ENCODE measurements at places on chromosomes 7 and 10.

DNA sequence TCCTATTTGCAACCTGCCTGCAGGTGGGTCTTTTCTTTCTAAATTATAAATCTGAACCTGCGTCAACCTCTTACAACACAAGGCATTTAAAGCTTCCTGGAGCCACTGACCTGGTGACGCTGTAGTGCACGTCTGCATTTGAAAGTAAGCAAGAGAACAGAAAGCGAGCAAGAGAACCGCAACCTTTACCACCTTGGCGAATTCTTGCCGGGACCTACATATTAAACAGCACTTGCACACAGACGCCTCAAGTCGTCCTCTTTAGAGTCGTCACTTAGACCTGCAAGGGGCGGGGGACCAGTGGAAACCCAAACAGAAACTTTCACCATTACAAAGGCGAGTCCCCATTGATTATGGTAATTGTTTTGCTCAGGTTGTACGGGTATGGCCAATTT, 9.5 kb downstream of the GLI3 start:
- no peak for DNase-seq

DNA sequence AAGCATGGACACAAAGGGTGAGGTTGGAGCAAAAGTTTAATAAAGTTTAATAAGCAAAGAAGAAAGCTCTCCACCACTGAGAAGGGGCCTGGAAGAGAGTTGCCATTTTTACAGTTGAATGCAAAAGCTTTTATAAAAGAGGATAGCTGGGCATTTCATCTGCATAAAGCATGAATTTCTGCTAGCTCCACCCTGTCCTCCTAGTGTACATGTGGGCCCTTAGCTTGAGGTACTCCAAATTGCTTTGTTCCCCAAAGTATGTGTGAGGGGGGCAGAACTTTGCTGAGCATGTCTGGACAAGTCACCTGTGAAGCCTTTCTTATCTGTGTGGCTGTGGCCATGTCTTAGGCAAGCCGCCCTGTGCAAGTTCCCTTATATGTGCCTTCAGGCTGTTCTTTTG, 22.6 kb upstream of the CROT start:
- DNase-seq = no peak

DNA sequence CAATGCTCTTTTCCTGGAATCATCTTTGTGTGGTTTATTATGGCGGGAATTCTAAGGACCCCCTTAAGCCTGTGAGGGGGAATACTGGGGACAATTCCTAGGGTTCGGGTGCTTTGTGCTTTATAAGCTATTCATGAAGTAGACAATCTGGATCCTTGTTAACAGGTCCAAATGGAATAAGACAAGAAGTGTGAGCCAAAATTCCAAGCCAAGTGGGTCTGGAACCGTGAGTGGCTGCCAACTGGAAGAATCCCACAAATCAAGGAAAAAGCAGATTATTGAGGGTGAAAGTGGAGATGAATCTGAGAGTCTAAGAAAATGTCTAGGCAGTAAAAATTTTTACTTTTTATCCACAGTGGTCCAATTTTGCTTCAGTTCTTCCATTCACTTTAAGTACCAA, 136.8 kb downstream of the MDFIC start:
- no peak for DNase-seq

DNA sequence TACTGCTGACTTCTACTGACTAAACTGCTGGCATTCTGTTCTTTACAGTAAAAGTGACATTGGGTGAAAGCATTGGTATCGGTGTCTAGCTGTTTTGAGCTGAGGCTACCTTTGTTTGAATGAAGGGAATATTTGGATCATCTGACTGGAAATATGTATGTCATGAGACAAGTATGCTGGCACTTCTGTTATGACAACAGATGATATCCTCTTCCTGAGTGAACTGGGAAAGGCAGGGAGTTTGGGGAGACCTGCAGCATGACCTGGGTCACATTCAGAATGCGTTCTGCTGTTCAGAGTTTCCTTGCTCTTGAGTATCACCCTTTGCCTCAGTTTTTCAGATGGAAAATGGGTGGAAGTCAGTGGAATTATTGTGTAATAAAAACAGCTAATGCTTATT, 81.8 kb downstream of the PLCE1 start:
- DNase-seq = no peak

- DNase-seq = no peak
Measured at GRCh38 chr10:53005612-53006345, 233.2 kb upstream of the MBL2 start.

- no peak for DNase-seq
Measured at GRCh38 chr10:28676326-28676967, 874 bp upstream of the BAMBI start.

GRCh38 chr10:113775686-113776294, 24.3 kb downstream of the PLEKHS1 start:
- DNase-seq = no peak

GRCh38 chr7:2358968-2359527, 4.4 kb downstream of the EIF3B start:
- DNase-seq = no peak

DNA sequence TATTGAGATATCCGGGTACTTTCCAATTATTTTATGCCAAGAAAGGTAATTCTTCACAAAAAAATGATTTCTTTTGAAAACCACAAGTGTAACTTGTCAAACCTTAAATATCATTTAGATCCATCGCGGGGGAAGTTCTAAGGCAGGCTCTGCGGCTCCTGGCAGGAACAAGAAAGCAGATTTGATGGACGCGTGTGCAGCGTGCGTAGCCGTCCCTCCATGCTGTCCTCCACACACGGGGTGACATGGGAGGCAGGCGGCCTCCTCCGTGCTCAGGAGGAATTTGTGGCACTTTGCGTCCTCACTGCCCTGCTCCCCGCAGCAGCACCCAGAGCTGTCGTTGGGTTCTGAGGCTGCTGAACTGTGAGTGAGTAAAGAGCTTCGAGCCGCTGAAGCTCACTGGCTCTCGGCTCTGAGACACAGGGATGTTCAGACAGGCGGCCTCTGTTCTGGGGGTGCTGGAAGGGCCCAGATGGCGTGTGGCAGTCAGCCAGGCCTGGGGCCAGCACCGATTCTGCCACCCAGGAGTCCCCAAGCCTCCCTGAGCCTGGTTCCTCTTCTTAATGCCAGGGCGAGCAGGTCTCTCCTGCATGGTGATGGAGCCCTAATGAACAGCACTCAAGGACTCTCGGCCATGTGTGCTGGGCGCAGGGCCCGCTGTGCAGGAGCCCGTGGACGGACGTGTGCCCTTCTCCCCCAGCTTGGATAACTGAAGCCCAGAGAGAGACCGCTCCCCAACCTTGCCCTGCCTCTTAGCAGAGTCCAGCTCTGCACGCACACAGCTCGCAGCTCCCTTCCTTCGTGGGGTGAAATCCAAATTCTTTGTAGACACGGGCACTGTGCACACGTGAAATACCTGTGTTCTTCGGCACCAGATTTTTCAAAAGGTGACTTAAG, 185.4 kb upstream of the SHH start:
- no peak for DNase-seq

DNA sequence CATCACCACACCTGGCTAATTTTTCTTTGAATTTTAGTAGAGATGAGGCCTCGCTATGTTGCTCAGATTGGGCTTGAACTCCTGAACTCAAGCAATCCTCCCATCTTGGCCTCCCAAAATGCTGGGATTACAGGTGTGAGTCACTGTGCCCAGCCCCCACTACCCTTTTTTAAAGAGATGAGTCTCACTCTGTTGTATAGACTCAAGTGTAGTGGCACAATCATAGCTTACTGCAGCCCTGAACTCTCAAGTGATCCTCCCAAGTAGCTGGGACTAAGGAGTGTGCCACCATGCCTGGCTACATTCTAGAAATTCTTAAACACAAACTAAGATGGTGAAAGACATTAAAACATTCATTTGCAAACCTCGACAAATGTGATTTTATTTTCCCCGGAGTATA, 12.6 kb downstream of the SYPL1 start:
- DNase-seq = no peak

- DNase-seq = no peak
Measured at GRCh38 chr7:10401793-10402192, 571.9 kb upstream of the PHF14 start.

DNA sequence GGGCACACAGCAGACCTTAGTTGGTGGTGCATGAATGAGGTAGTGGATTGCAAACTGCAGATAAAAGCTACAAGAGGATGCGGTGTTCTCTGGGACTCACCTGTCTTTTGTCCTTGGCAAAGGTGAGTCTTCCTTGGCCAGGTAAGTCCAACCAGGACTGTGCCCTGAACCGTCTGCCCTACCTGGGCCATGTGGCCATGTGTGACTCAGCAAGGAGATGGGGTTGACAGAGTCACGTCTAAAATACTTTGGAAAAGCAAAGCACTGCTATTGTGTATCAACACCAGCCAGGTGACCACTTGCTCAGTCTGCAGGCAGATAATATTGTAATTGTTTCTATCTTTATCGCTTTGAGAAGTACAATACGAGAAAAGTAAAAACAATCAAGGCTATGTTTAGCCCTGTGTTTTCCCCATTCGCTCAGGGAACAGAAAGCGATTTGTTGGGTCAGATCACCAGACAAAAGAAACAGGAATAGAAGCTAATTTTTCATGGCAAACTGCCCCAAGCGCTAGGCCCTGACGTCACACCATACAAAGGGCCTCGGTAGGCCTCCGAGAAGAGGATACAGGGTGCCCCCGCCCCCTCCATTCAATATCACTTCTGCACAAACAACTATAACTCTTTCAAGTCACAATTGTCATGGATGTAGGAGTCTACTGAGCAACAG, 57.3 kb downstream of the FAM53B start:
- no peak for DNase-seq

GRCh38 chr7:140738280-140738679, 41.8 kb downstream of the NDUFB2 start:
- no peak for DNase-seq

DNA sequence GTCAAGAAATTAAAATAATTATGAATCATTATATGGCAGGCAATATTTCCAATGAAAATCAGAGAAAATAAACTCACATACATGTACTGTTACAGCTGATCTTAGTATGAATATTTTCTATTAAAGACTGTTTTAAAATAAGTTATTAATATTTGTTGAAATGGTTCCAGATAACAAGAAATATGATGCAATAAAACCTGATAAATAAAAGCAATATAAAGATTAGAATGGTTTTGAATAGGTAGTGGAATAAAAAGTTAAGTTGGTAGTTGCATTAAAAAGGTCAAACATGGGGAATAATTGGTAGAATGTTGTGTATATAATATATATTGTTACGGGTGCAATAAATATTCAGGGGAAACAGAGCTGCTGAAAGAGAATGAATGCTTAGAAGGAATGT, 52.5 kb downstream of the MEST start:
- no peak for DNase-seq

- DNase-seq = no peak
Measured at GRCh38 chr10:28058746-28059145, 59.9 kb upstream of the ODAD2 start.

- DNase-seq = no peak
Measured at GRCh38 chr10:77927402-77928246, 1.1 kb upstream of the DLG5 start.

DNA sequence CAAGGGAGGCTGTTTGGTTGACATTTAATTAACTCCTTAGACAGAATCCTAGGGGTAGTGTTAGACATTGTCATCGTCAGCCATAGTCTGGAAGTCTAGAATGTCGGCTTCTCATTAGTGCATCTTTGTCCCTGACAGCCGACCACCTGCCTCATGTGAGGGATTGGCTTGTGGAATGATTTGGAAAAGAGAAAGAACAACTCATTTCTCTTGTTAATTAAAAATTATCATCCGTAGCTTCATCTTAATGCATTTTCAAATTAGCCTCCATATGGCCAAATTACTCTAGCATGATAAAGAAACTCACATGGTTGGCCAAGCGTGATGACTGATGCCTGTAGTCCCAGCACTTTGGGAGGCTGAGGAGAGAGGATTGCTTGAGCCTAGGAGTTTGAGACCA, 97.7 kb upstream of the PARD3 start:
- DNase-seq = no peak

DNA sequence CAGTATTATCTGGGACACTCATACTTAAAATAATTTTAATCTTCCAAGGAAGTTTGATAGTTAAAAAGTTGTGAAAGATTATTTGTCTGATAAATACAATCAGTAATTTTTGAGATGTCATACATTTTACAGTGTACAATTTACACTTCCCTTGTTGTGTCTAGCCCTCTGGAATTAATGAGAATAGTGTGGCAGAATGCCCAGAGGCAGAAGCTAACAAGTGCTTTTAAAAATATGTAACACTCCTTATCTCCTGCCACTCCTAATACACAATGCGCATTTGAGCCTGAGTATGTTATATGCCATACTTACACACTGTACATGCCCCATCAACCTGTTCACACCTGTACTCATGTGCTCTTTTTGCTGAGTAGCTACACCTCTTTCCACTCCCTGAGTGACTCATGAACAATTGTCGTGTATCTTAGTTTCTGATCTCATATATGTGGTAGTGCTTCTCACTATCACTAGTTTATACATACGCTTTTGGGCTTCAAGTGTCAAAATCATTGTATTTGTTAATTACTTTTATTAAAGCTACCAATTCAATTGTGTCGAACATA, 106.9 kb upstream of the GNAI1 start:
- no peak for DNase-seq

- no peak for DNase-seq
Measured at GRCh38 chr7:3279147-3279818, 21.8 kb upstream of the SDK1 start.

- no peak for DNase-seq
Measured at GRCh38 chr7:93442478-93443224, 131.9 kb downstream of the CALCR start.

DNA sequence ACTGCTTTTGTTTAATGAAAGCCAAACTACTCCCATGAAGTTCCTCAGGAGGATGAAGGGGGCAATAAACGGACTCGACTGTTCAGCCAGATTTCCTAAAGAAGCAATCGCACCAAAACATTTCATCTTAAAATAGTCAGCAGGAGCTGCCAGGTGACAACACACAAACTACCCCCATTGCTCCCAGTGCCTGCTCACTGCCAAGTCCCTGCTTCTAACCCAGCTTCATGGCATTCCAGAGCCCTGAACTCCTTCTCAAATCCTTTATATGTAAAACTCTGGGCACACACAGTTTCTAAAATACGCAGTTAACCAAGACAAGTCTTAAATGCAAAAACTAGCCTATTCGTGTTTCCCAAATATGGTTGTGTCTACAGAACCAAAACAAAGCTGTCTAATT, 110.0 kb downstream of the SORBS1 start:
- no peak for DNase-seq

DNA sequence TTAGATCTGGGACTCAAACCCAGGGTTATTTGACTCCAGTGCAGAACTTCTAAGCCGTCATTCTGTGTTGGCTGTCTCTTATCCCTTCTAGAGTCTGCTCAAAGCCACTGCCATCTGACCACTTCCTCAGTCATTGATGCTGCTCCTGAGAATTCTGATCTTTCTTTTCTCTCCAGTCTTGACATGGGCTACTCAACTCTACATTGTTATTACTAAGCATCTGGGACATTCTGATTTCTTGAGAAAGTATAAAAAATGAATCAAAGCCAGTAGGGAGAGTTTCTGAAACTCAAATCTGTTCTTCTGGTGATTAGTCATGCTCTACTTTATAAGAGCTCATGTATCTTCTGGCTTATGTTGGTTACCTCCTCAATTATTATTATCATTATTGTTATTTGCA, 48.7 kb downstream of the ANK3 start:
- DNase-seq = no peak
